ENCODE measurements at places on chromosomes 12 and 14.
A peak's percentile ranks its signal among the peaks of the same experiment; 100 is the strongest.

- DNase-seq, result no peak
Observed at GRCh38 chr14:59140106-59140843, 48.2 kb upstream of the DAAM1 start.

DNA sequence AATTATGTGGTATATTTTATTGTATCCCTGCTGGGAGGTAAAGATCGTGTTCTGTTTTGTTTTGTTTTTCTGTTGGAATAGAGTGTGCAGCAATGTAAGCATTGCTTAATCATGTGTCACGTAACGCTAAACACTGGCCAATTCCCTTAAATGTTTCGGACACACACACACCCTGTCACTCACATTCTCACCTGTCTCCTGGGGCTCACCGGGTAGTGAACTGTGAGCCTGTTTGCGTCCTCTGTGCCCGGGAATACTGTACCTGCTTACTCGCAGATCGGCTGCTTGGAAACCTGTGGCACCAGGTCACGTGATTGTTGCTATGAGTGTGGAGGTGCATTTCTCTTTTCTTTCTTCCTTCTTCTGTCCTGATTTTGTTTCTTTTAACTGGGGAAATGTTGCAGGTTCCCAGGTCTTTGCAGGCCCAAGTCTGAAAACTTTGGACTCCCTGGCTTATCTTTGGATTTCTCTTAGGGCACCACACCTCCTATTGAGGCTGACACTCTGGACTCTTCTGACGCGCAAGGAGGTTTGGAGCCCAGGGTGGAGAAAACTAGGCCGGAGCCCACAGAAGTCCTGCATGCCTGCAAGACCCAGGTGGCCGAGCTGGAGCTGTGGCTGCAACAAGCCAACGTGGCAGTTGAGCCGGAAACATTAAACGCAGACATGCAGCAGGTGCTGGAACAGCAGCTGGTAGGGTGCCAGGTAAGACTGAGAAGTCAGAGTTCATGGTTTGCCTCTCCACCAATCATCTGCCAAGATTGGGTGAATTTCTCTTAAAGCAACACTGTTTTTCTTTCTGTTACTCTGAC lies 181.1 kb downstream of the ESR2 start:
- DNase-seq, result no peak

- DNase-seq, result no peak
Observed at GRCh38 chr14:33569821-33570687, 380.8 kb downstream of the EGLN3 start.

GRCh38 chr14:106728611-106729010 lies 1202.2 kb downstream of the TMEM121 start:
- no peak for DNase-seq

- peak; percentile 17 for DNase-seq
Observed at GRCh38 chr12:71440763-71441748, 1.5 kb downstream of the LGR5 start.

GRCh38 chr14:101194373-101195308 lies 291.1 kb upstream of the RTL1 start:
- DNase-seq, result no peak

DNA sequence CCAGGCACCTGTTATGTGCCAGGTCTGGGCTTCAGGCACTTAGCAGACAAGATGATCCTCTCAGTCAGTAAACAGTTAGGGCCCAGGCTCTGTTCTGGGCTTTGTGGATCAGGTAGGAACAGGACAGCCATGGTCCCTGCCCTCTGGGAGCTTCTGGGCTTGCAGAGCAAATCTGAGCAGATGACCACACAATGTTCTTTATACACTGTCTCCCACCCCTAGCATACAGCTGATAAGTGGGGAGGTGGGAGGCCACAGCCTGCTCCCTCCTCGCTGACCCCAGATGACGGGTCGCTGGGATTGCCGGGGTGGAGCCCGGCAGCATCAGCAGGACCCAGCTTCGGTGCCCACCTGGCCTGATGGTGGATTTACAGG lies 53.1 kb upstream of the RIN3 start:
- no peak for DNase-seq

DNA sequence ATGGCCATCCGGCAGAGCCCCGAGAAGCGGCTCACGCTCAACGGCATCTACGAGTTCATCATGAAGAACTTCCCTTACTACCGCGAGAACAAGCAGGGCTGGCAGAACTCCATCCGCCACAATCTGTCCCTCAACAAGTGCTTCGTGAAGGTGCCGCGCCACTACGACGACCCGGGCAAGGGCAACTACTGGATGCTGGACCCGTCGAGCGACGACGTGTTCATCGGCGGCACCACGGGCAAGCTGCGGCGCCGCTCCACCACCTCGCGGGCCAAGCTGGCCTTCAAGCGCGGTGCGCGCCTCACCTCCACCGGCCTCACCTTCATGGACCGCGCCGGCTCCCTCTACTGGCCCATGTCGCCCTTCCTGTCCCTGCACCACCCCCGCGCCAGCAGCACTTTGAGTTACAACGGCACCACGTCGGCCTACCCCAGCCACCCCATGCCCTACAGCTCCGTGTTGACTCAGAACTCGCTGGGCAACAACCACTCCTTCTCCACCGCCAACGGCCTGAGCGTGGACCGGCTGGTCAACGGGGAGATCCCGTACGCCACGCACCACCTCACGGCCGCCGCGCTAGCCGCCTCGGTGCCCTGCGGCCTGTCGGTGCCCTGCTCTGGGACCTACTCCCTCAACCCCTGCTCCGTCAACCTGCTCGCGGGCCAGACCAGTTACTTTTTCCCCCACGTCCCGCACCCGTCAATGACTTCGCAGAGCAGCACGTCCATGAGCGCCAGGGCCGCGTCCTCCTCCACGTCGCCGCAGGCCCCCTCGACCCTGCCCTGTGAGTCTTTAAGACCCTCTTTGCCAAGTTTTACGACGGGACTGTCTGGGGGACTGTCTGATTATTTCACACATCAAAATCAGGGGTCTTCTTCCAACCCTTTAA lies 1.5 kb downstream of the FOXG1 start:
- no peak for DNase-seq

- no peak for DNase-seq
Observed at GRCh38 chr12:123474485-123475245, 16.7 kb downstream of the SNRNP35 start.

GRCh38 chr14:46769292-46769691 lies 117.7 kb upstream of the RPL10L start:
- no peak for DNase-seq

- no peak for DNase-seq
Observed at GRCh38 chr12:57517187-57517586, 3.1 kb downstream of the DDIT3 start.

DNA sequence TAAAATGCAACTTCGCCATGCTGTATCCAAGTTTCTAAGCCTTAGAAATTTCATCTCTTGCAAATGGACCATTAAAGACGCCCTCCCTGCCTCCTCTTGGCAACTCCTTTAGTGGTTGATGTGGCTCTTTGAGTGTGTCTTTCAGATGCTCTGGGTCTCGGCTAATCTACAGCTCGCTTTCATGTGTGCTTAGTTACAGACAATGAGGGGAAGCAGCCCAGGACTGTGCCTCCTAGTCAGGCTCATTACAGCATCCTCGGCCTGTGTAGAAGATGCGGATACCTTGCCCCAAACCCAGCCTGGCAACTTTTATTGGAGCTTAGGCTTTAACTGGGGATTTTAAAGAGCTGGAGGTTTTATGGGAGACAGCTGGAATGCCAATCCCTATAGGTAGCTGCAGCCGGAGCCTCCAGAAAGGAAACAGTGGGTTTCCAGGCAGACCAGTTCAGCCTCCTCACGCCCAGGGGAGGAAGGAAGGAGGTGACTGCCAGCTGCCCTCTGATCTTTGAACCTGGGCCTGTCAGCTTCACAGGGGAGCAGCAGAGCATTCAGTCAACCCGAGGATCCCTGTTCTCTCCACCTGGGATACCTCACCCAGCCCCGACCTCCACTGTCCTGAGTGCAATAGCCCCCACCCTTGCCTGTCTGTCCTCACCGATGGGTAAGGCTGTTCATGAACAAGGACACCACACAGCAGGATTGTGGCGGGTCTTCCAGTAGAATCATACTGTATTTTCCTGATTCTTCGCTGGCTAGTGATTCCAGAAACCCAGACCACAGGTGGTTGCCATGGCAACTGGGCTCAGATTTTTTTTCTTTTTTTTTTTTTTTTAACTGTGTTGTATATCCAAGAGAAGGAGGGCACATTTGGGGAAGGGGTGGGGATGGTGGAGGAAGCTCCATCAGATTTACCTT lies 638.5 kb downstream of the MED13L start:
- DNase-seq, result no peak

- DNase-seq, result no peak
Observed at GRCh38 chr12:93453633-93454032, 11.9 kb upstream of the UBE2N start.

DNA sequence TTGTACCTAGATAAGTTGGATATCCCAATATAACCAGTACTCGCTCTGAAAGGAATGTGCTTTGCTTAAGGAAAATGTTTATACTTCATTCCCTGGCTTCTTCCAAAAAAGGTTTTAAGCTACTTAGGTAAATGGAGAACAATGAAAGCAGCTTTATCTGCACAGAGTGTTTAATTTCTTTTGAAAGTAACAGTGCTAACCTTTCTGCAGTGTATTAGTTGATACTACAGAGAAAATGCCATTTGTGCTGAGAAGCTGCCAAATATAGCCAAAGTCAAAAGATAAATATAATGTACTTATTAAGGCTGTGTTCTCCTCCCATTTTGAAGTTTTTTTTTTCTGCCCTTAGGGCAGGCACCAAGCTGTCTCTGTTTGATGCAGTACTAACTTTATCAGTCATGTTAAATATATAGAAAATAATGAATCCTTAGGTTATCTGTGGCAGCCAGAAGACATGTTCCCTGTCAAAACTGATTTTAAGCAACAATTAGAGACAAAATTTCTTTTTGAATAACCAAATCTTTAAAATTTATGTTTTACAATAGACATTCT lies 145.4 kb upstream of the KITLG start:
- DNase-seq, result no peak

DNA sequence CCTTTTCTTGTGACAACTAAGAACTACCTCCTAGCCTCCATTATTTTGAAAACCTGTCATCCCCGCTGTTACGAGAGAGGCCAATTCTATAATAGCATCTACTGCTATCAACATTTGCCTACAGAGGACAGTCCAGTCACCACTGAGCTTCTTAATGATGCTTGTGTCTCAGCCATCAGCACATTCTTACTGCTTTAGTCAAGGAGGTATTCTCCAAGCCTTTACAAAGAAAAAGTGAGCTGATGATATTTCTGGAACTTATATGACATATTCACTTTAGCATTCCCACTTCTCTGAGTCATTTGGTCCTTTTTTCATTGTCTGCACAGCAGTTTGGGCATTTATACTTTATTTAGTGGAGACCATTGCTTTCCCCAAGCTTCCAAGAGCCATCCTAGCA lies 497.7 kb upstream of the RPL10L start:
- DNase-seq, result no peak

- no peak for DNase-seq
Observed at GRCh38 chr12:40183715-40184114, 41.1 kb upstream of the LRRK2 start.

- peak; percentile 86 for DNase-seq
Observed at GRCh38 chr12:2616763-2617162, 178.0 kb upstream of the FKBP4 start.

DNA sequence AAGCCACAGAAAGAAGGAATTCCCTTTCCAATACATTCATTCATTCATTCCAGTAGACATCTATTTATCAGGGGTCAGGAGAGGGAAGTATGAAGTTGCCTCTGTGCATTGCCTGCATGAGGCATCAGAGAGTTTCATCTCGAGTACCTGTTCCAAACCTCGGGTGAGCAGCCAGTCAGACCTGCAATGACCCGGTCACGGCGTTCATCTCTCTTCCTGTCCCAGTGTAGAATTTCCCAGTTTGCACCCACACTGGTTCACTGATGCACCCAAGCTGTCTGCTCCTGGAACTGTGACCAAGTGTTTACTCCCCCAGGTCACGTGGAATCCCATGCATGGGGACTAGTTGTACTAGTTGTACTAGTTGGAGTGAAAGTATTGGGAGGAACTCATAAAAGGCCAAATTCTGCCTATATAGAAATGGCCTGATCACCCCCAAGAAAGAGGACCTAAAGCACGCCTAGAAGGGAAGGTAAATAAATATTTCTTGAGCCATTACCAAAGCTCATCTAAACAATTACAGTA lies 22.3 kb upstream of the PRKAB1 start:
- DNase-seq, result no peak

DNA sequence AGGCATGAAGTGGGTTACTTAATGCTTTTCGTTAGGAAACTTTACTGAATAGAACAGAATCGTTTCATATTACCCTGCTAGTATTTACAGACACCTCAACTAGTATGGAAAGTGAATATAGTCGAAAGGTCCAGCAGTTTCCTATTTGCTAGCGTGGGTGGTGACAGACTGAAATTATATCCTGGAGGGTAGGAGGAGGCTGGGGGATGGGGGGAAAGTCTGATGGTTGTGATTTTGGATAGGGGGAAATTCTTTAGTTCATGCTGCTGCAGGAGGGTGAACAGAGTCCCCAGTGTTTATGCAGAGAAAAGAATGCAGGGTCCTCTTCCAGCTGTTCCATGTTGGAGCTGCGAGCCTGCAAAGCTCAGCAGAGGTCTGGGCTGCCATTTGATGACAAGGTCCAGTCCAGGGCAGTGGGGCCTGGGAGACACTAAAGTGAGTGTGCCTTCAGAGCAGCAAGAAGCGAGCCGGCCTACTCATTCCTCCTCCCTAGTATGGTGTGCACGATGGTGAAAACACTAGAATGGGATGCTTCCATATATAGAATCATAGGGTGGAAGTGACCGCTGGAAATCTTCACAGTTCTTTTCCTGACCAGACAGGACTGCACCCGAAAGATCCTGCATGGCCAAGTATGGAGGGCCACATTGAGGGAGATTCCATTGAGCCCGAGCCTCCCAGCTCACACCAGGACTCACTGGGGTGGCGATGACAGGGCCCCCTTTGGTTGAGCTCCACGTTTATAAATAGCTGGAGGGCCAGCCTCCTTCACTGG lies 2.1 kb downstream of the SAMD4A start:
- DNase-seq, result no peak

GRCh38 chr14:105055334-105055733 lies 9.9 kb downstream of the GPR132 start:
- DNase-seq, result no peak

- no peak for DNase-seq
Observed at GRCh38 chr14:103819503-103820307, 27.7 kb downstream of the PPP1R13B start.

DNA sequence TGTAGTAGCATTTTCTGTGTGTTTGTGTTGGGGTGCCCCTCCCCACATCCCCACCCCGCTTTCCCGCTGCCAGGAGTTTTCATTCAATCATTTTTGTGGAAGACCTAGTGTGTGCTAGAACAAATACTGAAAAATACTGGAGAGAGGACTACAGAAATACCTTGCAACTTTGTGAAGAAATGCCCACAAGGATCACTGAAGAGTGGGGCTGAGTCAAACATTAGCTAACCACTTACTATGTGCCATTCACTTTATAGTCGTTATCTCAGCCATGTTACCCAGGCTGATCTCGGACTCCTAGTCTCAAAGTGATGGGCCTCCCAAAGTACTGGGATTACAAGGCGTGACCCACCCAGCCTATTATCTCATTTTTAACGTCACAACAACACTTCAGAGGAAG lies 559 bp upstream of the LMBR1L start:
- no peak for DNase-seq

Measured in CMK (cell line).